ENCODE measurements at places on chromosomes 3 and 15.

- no peak overlapping the region for H3K4me3 ChIP-seq
- no peaks in the 10 kb centered on the region for H3K36me3 ChIP-seq
- H3K27ac ChIP-seq = no peak overlapping the region
- no peaks in the 10 kb centered on the region for H3K27me3 ChIP-seq
These were observed 121.8 kb downstream of the OSBPL10 start for GRCh38 chr3:31859245-31859644.

DNA sequence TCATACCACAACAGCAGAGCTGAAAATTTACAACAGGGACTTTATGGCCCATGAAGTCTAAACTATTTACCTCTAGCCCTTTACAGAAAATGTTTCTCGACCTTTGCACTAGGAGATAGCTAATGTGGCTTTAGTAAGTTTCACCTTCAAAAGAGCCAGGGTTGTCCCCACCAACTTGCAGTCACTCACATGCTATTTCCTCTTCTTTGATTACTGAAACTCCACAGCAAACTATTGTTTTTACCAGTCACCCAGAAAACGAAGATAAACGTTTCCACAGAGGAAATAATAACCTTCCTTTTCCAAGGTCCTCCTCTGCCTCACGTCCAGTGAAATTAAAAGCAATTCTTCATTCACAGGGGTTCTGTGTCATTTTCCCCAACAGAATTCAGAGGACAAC lies 48.2 kb downstream of the WWTR1 start:
- H3K4me3 ChIP-seq = no peak overlapping the region
- no peaks in the 10 kb centered on the region for H3K27me3 ChIP-seq
- H3K4me1 ChIP-seq = peaks cover 23% of the 10 kb centered on the region
- H3K36me3 ChIP-seq = no peaks in the 10 kb centered on the region

- no peaks in the 10 kb centered on the region for H3K27me3 ChIP-seq
- no peak overlapping the region for H3K4me3 ChIP-seq
- H3K27ac ChIP-seq = no peak overlapping the region
- no peak for DNase-seq
- H3K4me1 ChIP-seq = no peaks in the 10 kb centered on the region
- H3K36me3 ChIP-seq = no peaks in the 10 kb centered on the region
These were observed 12.2 kb downstream of the ZNF774 start for GRCh38 chr15:90364251-90364650.

- DNase-seq = no peak
- H3K36me3 ChIP-seq = no peaks in the 10 kb centered on the region
- no peak overlapping the region for H3K27ac ChIP-seq
- H3K4me1 ChIP-seq = peaks cover 9% of the 10 kb centered on the region
- H3K27me3 ChIP-seq = no peaks in the 10 kb centered on the region
These were observed 208.2 kb upstream of the SGO1 start for GRCh38 chr3:20394243-20394642.

GRCh38 chr15:83365370-83365938 lies 81.0 kb upstream of the BNC1 start:
- H3K27ac ChIP-seq = no peak overlapping the region
- H3K4me3 ChIP-seq = peak overlapping the region; percentile 59
- H3K4me1 ChIP-seq = peaks cover 20% of the 10 kb centered on the region
- H3K27me3 ChIP-seq = peaks cover 24% of the 10 kb centered on the region
- no peaks in the 10 kb centered on the region for H3K36me3 ChIP-seq
- DNase-seq = peak; percentile 76

DNA sequence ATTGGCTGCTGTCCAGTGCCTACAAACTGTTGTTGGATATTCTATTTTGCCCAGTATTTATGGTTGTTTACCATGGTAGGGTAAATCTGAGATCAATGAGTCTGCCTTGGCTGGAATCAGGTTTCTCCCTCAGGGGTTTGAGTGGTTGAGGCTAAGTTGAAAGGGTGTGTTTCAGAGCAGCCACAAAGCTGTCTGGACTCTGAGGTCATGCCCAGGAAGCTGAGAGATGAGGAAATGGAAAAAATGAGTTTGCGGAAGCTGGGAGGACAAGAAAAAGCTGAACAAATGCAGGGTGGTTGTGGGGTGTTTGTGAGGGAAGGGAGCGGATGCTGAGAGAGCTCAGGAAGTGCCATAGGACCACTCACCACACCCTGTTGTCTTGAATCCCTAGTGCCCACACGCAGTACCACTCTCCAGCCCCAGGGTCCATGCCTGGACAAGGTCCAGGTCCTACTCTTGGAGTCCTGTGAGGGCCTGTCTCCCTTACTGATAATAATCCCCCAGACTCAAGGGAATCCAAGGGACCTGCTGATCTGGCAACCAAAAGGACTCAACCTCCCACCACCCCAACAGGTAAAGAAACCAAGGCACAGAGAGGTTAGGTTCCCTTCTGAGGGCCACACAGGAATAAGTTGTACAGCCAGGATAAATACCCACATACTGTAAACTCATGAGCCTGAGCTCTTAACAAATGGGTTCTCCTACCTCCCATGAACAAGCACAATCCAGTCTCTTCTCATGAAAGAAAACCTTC lies 81.6 kb downstream of the PPCDC start:
- H3K27me3 ChIP-seq = no peaks in the 10 kb centered on the region
- no peak overlapping the region for H3K27ac ChIP-seq
- no peak for DNase-seq
- no peaks in the 10 kb centered on the region for H3K4me1 ChIP-seq
- H3K4me3 ChIP-seq = no peak overlapping the region

GRCh38 chr3:57163751-57164150 lies 1.4 kb downstream of the IL17RD start:
- peak overlapping the region; percentile 87 for H3K4me3 ChIP-seq
- H3K36me3 ChIP-seq = no peaks in the 10 kb centered on the region
- peaks cover 9% of the 10 kb centered on the region for H3K27me3 ChIP-seq
- no peak for DNase-seq
- no peak overlapping the region for H3K27ac ChIP-seq

- no peaks in the 10 kb centered on the region for H3K27me3 ChIP-seq
- H3K27ac ChIP-seq = no peak overlapping the region
- DNase-seq = peak; percentile 45
- no peaks in the 10 kb centered on the region for H3K36me3 ChIP-seq
- peaks cover 6% of the 10 kb centered on the region for H3K4me1 ChIP-seq
These were observed 9.0 kb upstream of the TSC22D2 start for GRCh38 chr3:150399060-150399459.

DNA sequence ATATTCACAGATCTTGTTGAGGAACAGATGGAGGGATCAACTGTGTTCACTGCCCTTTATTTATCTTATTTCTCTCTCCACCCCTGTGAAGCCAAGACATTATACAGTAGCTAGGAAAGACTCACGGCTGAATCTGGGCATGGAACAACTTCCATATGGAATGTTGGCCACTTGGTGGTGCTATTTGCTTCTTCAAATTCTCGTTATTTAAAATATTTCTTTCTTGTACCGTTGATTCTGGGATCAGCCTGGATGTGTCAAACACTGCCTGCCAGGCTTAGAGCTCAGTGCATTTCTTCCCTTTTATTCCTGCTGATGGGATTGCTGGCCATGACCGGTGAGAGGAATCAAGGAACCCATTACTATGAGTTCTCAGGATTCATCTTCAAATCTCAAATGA lies 17.5 kb upstream of the GASK1A start:
- H3K36me3 ChIP-seq = no peaks in the 10 kb centered on the region
- H3K4me1 ChIP-seq = no peaks in the 10 kb centered on the region
- no peak overlapping the region for H3K27ac ChIP-seq
- H3K27me3 ChIP-seq = no peaks in the 10 kb centered on the region

- H3K27me3 ChIP-seq = no peaks in the 10 kb centered on the region
- H3K27ac ChIP-seq = no peak overlapping the region
- H3K36me3 ChIP-seq = no peaks in the 10 kb centered on the region
- no peak overlapping the region for H3K4me3 ChIP-seq
These were observed 68.4 kb downstream of the KCNAB1 start for GRCh38 chr3:156188757-156189156.

GRCh38 chr3:154559623-154560022 lies 129.6 kb upstream of the GPR149 start:
- no peak overlapping the region for H3K27ac ChIP-seq
- no peaks in the 10 kb centered on the region for H3K36me3 ChIP-seq
- H3K27me3 ChIP-seq = no peaks in the 10 kb centered on the region
- H3K4me3 ChIP-seq = no peak overlapping the region
- peaks cover 19% of the 10 kb centered on the region for H3K4me1 ChIP-seq
- peak; percentile 13 for DNase-seq

DNA sequence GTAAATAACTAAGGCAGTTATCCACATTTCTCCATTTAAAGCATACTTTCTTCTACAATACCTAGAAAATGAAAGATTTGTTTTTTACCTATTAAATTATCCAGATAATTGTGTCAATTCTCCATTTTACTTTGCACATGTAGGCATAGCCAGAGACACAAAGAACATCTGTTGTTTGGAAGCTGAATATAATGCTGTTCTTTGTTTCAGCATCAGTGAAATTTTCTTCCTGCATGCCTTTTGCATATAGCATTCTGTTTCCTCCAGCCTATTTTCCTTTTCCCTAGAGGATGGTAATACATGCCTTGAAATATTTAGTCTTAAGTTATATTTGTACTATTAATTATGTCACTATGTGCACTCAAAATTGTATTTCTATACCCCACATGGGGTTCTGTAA lies 233.7 kb downstream of the CNTN6 start:
- DNase-seq = no peak
- H3K36me3 ChIP-seq = no peaks in the 10 kb centered on the region
- no peak overlapping the region for H3K27ac ChIP-seq
- no peaks in the 10 kb centered on the region for H3K27me3 ChIP-seq
- no peak overlapping the region for H3K4me3 ChIP-seq

DNA sequence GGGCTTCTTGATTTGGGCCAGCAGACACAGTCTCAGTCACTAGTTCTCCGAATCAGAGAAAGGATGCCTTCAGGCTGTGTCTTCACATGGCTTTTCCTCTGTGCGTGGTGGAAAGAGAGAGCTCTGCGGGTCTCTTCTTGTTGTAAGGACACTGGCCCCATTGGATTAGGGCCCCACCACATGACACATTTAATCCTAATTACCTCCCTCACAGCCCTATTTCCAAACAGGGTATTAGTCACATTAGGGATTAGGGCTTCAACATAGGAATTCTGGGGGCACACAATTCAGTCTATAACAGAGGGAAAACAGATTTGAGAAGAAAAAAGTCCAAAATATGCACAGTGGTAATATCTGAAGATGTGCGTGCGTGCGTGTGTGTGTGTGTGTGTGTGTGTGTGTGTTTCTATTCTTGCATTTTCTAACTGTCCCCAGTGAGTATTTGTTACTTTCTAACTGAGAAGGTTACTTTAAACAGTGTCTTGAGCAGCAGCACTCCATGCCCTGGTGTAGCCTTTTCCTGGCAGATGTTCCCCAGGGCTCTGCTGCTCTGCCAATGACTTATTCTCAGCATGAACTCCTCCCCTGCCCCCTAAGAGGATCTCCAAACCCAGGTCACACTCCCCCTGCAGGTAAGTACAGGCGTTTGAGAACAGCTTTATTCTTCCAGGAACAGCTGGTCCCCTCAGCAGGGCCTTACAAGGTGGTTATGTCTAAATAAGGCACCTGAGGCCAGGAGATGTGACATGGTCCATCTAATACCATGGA lies 72.9 kb downstream of the RPL39L start:
- no peak overlapping the region for H3K4me3 ChIP-seq
- H3K27me3 ChIP-seq = no peaks in the 10 kb centered on the region
- no peaks in the 10 kb centered on the region for H3K36me3 ChIP-seq
- peak; percentile 94 for DNase-seq
- H3K27ac ChIP-seq = no peak overlapping the region

GRCh38 chr3:189588475-189589178 lies 42.6 kb upstream of the TP63 start:
- DNase-seq = no peak
- H3K27ac ChIP-seq = no peak overlapping the region
- H3K27me3 ChIP-seq = no peaks in the 10 kb centered on the region
- no peaks in the 10 kb centered on the region for H3K4me1 ChIP-seq
- H3K36me3 ChIP-seq = no peaks in the 10 kb centered on the region
- no peak overlapping the region for H3K4me3 ChIP-seq

DNA sequence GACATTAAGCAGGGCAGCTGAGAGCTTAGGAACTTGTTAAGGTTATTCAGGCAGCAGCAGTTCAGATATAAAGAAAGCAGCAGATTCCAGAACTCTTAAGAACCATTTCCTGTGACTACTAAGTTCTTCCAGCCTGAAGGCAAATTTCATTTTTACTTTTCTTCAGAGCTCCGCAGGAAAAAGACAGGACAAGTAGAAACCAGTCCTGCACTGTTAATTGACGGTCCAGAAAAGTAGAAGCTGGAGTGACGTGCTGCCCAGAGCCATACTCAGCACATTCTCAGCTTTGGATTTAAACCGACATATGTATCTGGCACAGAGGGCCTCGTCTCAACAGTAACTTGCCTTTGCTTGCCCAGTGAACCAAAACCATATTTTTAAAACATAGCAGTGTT lies 219.4 kb upstream of the STRIT1 start:
- no peak for DNase-seq
- no peak overlapping the region for H3K27ac ChIP-seq

DNA sequence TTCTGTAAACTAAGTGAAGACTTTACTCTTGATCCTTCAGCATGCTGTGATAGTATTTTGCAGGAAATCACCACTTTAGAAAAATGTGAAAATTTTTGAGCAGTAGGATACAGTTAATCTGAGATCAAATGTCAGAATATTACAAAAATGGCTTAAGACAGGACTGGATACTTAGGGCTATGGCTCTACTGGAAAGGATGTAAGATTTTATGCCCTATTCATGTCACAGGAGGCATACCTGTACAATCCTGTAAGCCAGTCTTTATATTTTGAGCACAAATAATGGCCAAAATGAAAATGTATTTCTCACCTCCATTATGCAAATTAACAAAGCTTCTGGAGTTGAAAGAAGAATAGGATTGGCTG lies 8.6 kb upstream of the TGFBR2 start:
- DNase-seq = no peak
- H3K4me3 ChIP-seq = no peak overlapping the region
- no peaks in the 10 kb centered on the region for H3K36me3 ChIP-seq
- no peak overlapping the region for H3K27ac ChIP-seq
- H3K4me1 ChIP-seq = no peaks in the 10 kb centered on the region

GRCh38 chr3:141407047-141407446 lies 38.7 kb downstream of the ZBTB38 start:
- H3K36me3 ChIP-seq = no peaks in the 10 kb centered on the region
- no peak overlapping the region for H3K4me3 ChIP-seq
- H3K27me3 ChIP-seq = peaks cover 40% of the 10 kb centered on the region
- peaks cover 12% of the 10 kb centered on the region for H3K4me1 ChIP-seq
- H3K27ac ChIP-seq = no peak overlapping the region

DNA sequence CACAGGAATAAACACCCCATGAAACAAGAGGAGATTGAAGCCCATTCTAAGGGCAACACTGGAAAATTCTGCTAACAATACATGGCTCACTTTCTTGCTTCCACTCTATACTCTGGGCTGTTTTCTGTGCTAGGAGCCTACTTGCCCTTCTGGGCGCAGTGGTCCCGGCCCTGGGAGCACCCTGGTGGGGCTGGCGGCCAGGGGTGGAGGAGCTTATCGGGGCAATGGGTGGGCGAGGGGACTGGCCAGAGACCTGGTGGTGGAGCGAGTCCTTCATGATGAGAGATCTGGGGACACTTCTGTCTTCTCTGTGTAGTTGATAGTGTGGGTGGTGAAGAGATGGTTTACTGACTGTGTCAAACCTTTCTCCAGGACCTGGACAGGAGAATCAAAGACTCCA lies 1128.5 kb downstream of the TBL1XR1 start:
- no peak for DNase-seq
- no peak overlapping the region for H3K27ac ChIP-seq
- no peaks in the 10 kb centered on the region for H3K27me3 ChIP-seq
- no peaks in the 10 kb centered on the region for H3K4me1 ChIP-seq
- no peak overlapping the region for H3K4me3 ChIP-seq
- no peaks in the 10 kb centered on the region for H3K36me3 ChIP-seq

All from GM23338 (cell line).